Sigmoid colon (tissue), 7 donors: ENCODE measurements at places on chromosomes 3 and 15. TPM values are rescaled to one million over a fixed set of nuclear protein-coding genes. Genes with fewer than 3 reads are reported as not detected.

The PPM1L gene
- 1.4 TPM for polyA plus RNA-seq

The GOLGA8G gene
- polyA plus RNA-seq: under 0.01 TPM

The DPPA2 gene
- not detected for polyA plus RNA-seq

The AMIGO3 gene
- polyA plus RNA-seq: 1.2 TPM

The STT3B gene
- polyA plus RNA-seq: 16.2 TPM
